ENCODE measurements at places on chromosomes 4 and X. TPM values are rescaled to one million over a fixed set of nuclear protein-coding genes. Genes with fewer than 3 reads are reported as not detected.

DNA sequence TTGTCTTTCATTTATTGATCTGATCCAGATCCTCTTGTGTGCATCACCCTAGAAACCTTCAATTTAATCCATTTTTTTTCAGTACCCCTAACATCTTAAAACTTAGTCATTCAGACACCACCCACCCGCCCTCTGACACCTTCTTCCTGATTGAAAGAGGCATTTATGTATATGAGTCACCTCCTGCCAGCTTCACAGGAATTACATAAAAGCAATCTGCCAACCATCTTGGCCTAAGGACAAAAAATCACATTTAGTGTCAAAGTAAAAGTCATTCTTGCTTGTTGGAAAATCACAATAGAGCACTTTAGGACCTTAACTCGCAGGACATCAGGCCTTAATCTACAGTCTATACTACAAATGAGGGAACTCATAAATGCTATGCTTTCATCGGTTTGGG is 52.1 kb downstream of the NDST3 start:
- DNase-seq: no peak

- DNase-seq: peak; percentile 41
Measured at GRCh38 chr4:2792711-2793585, at the start of gene SH3BP2. Gene SH3BP2, plus strand, starts transcription at chr4:2793085. Its CDS starts 27,533 bp downstream, at chr4:2820618.

- no peak for DNase-seq
Measured at GRCh38 chr4:169342906-169343564, 72.3 kb upstream of the SH3RF1 start.

GRCh38 chrX:101220662-101221260 is 1.2 kb downstream of the DRP2 start:
- no peak for DNase-seq

DNA sequence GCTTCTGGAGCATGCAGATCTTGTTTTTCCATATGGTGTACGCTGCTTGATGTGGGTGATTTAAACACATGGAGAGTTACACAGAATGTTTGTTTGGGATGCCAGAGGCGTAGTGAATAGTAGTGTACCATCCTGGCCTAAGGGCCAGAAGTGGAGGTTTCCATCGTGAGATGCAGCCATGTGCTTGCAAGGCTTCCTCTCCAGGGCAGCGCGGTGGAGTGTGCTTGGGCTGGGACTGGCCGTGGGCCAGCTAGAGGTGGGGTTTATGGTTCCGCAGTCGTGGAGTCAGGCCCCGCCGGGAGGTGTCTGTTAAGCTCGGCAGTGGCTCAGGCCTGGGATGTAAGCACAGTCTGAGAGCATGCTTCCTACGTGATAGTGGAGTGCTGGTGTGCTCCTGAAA is 14.0 kb downstream of the STOX2 start:
- DNase-seq: no peak

The TIGD4 gene
- 0.17 TPM for total RNA-seq

The HELT gene
- not detected for total RNA-seq

- DNase-seq: no peak
Measured at GRCh38 chr4:172652369-172652768, 516.2 kb upstream of the GALNT7 start.

GRCh38 chr4:128979934-128980333 is 113.4 kb downstream of the SCLT1 start:
- DNase-seq: no peak

The TEC gene
- total RNA-seq: 4.2 TPM

- no peak for DNase-seq
Measured at GRCh38 chrX:103017542-103017941, 46.4 kb downstream of the BEX1 start.

The L1CAM gene
- 1.0 TPM for total RNA-seq

GRCh38 chr4:180512801-180513475 is 1730.3 kb upstream of the TENM3 start:
- no peak for DNase-seq

DNA sequence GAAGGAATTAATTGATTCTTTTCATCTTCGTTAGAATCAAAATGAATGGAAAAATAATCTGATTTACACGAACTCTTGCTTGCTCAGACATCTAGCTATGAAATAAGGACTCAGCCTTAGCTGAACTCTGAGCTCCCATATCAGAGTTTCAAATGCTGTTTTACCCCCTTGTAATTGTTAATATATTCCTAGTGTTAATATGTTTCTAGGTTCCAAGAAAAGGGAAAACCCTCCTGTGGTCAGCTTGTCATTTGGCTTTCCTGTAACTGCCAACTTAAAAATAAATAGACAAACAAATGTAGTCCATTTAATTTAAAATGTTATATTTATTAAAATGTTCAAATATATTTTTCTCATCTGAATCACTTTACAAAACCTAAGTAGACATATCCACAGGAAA is 432.1 kb downstream of the ARHGAP24 start:
- DNase-seq: no peak

The MAGED4 gene
- 17.1 TPM for total RNA-seq

The HTN3 gene
- total RNA-seq: not detected
